ENCODE measurements at places on chromosomes 4 and X. TPM values are rescaled to one million over a fixed set of nuclear protein-coding genes. Genes with fewer than 3 reads are reported as not detected.

The ANXA3 gene
- total RNA-seq = 21.4 TPM

The GDI1 gene
- 37.0 TPM for total RNA-seq

The DRD5 gene
- total RNA-seq = not detected

The GYPA gene
- not detected for total RNA-seq

DNA sequence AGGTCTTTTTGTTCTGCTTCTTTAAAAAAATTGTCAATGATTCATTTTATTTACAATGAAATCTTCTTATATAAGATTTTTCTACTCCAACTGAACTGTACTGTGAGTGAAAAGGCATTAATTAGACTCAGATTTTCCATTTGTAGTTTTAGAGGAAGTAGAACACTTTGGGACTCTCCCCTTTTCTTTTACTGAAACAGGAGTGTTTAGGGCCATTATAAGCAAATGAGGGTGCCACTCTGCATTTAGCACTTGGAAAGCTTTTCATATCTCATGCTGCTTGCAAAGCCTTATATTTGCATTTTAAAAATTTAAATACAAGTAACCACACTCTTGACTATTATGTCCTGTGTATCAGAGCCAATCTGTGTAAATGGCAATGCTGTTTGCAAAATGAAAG is 584.3 kb downstream of the KLHL13 start:
- no peak for DNase-seq

DNA sequence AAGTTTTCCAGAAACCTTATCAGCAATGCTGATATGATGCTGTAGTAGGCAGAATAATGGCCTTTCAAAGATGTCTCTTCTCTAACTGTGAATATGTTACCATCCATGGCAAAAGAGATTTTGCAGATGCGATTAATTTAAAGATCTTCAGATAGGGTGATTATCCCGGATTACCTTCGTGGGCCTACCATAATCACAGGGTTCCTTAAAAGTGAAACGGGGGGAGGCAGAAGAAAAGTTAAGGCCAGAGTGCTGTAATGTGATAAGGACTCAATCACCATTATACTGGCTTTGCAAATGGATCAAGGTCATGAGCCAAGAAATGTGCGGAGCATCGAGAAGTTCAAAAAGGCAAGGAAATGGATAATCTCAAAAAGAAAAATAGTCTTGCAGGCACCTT is 459.6 kb downstream of the CCSER1 start:
- no peak for DNase-seq

- DNase-seq = no peak
Observed at GRCh38 chr4:180617196-180617595, 1626.0 kb upstream of the TENM3 start.

- DNase-seq = no peak
Observed at GRCh38 chr4:165355900-165356300, 22.9 kb upstream of the CPE start.

- no peak for DNase-seq
Observed at GRCh38 chr4:4854649-4855295, 4.7 kb upstream of the MSX1 start.

DNA sequence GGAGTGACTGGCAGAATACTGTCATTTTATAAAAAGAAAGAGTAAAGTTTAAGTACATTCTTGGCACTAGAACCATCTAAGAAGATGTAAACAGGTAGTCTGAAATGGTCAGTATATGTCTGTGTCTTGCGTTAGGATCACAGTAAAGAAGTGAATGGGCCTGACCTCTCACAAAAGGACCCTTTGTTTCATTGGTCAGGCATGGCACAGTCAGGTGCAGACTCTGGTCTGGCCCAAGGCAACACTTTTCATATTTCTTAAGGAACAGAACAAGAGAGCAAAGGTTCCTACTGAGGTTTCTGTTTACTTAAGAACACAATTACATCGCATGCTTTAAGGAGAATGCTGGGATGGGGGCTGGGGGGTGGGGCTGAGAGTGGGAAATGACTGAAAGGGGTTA is 48.1 kb downstream of the RPGR start:
- no peak for DNase-seq

- peak; percentile 30 for DNase-seq
Observed at GRCh38 chr4:7417639-7418038, 17.1 kb downstream of the PSAPL1 start.

GRCh38 chr4:123449780-123450179 is 53.2 kb downstream of the SPRY1 start:
- DNase-seq = no peak

DNA sequence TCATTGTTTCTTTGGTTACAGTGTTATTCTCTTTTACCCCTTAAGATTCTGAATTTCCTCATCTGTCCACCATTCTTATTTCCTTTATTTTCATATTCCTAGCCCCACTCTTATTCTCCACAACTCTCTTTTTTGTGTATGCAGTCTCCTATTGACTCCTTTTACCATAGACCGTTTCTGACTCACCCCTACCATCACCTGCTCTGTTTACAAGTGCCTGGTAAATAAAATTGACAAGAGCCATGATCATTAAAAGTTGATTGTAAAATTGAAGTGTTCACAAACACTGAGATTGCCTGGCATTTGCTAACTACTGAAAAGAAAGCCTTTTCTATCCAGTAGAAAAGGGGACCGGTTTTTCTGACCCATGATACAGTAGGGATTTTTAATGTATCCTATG is 54.4 kb downstream of the MRPL1 start:
- DNase-seq = no peak

DNA sequence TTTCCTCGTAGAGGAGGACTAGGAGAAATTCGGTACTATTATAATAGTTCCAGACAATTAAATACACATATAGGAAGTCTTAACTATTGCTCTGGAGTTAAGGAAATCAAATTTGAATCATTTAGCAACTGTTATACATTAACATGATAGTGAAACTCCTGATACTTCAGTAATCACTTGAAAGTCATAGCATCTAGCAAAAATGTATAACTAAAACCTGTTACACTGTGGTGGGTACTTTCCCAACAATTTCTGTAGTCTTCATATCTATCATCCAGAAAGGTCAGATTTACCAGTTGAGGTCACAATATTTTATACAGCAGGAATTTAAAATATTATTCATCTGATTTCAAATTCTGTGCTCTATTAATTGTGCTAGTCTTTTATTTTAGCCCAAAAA is 669.6 kb upstream of the PCDH10 start:
- DNase-seq = no peak

- no peak for DNase-seq
Observed at GRCh38 chr4:37885496-37885895, 5.4 kb upstream of the TBC1D1 start.

- DNase-seq = no peak
Observed at GRCh38 chrX:122046815-122047214, 999.4 kb downstream of the GLUD2 start.

GRCh38 chr4:37725718-37726117 is 39.5 kb upstream of the RELL1 start:
- no peak for DNase-seq

DNA sequence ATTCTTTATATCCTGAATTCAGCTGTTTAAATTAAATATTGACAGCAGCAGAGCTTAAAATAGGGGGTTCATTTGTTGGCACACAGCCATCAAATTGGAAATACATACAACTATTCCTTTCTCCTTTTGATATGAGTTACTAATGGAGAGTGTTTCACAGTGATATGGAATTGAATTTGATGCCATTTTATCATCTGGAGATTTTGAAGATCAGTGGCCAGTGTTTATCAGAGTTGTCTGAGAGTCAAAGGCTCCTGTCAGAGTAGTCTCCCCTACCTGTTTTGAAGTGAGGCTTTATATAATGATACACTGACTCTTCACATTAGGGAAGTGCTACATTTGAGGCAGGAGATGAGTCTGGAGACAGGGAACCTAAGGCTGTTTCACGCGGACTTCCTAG is 1286.3 kb downstream of the TECRL start:
- DNase-seq = no peak
